ENCODE measurements at places on chromosomes 6 and 20.

GRCh38 chr6:36821581-36822335 is 17.5 kb downstream of the CPNE5 start:
- DNase-seq = no peak

DNA sequence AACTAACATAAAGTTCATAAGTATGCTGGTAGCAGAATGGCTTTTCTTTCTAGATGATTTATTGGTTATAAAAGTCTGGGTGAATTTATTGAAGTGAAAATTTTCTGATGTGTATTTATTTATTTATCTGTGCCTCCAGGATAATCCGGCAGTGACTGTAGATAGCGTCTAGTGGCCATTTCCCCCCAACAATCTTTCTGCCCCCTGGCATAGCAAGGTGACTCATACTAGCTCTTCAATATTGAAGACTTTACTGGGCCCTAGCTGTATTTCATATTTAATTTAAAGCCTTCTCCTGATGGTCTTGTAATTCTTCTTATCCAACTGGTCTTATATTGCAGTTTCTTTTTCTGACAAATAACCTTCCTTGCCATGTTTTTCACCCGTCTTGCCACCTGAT is 154.1 kb upstream of the SGK1 start:
- no peak for DNase-seq

DNA sequence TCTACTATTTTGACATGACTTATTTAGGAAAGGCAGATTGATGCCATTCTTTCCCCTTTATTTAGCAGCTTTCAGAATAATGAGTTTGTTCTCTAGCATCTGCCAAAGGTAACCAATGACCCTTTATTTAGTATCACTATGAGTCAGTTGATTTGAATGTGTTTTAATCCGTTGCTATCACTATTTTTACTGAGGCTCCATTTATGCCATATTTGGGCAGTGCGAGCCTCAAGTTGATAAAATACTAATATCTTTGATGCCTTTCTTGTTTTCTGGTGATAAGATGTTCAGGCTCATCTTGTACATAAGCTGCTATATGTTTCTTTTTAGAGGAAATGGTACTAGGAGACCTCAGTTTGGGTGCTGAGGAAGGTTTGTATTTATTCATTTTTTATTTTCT is 15.6 kb upstream of the NOTCH4 start:
- no peak for DNase-seq

DNA sequence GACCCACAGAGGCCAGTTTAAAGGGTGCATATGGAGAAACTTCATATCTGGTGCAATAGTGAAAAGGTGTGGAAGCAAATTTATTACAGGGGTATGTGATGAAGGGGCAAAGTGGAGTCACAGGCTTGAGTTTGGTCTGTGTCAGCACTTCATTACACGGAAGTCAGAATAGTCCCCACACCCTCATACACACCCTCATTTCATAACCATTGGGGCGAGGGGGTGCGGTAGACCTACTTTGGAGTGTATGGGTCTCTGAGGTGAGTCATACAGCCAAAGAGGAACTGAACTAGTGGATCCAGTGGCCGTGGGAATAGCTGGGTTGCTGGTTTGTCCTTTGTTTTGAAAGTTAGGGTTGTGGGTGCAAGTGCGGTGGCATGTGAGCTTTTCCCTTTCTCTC is 3.3 kb downstream of the TM9SF4 start:
- no peak for DNase-seq

- DNase-seq = no peak
Observed at GRCh38 chr6:142378138-142378875, 76.5 kb downstream of the ADGRG6 start.

DNA sequence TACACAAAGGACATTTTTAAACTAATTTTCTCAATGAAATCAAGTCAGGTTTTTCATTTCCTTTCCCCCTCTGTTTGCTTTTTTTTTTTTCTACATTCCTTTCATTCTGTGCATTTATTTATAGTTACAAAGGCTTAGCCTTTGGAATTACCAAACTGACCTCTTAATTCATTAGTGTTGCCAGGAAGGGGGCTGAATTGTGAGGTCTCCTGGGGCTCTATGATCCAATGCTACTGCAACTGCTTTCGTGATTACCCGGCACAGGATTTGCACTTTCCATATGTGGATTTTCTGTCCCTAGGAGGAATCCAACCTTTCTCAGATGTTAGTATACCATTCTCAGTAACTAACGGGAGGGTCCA is 35.3 kb downstream of the NEDD9 start:
- no peak for DNase-seq

DNA sequence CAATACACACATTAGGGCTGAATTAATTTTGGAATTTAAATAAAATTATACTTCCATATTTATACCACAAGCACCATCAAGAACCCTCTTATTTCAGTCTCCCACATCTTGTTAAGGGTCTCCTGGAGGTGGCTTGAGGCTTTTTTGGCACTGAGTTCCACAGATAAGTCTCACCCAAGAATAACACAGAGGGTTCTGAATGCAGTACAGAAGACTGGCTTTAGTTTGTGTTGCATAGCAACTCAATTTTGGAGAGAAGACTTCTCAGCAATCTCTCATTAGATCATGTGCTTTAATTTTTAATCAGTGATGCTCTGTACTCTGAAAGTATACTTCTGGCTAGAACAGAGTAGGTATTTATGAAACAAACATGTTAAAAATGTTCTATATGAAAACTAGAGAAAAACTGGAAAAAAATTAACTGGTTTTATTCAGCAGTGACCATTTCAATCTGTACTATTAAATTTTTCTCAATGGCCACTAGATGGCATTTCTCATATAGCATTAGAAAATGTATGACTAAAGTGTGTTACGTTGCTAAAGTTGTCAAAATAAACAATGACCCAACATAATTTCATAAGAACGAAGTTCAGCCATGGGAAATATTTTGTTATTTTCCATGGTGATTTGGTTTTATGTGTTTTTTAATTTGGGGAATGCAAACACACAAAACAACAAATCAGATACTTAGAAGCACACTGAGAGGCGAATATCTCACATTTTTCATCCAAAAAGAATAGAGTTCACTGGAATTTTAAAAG is 32.7 kb upstream of the MAP7 start:
- DNase-seq = no peak

GRCh38 chr20:51174536-51174935 is 151.6 kb upstream of the KCNG1 start:
- no peak for DNase-seq

DNA sequence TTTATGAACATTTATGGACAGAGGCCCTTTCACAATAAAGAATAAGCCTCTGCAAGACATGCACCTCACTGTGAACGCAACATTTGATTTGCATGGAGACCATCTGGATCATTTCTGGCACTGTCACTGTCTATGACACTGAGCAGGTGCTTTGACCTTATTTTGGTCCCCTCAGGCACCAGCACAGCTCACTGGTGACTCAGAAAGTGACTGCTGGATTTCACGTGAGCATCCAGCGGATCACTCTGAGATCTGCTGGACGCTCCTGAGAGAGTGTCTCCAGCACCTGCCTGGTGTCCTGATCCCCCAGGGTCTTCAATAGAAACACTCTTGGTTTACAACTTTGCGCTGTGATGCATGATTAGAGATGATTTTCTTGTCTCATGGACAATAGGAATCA is 375.7 kb downstream of the TENT5A start:
- no peak for DNase-seq

- no peak for DNase-seq
Observed at GRCh38 chr20:1815502-1816085, 79.6 kb upstream of the SIRPA start.

DNA sequence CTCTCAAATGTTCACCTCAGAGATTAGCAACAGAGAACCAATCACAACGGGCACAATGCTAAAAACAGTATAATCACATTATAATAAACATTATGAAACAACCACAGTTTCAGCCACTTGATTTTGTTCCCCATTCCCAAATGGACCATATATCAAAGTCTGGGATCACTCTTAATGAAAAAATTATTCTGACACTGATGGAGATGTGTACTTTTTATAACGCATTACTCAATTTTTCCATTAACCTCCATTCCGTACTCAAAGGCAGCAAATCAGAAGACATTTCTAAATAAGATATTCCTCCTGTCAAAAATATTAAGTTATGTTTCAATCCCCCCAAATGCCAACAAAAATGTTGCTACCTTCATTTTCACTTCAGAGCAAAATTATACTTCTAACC is 2.8 kb downstream of the CPNE1 start:
- no peak for DNase-seq

DNA sequence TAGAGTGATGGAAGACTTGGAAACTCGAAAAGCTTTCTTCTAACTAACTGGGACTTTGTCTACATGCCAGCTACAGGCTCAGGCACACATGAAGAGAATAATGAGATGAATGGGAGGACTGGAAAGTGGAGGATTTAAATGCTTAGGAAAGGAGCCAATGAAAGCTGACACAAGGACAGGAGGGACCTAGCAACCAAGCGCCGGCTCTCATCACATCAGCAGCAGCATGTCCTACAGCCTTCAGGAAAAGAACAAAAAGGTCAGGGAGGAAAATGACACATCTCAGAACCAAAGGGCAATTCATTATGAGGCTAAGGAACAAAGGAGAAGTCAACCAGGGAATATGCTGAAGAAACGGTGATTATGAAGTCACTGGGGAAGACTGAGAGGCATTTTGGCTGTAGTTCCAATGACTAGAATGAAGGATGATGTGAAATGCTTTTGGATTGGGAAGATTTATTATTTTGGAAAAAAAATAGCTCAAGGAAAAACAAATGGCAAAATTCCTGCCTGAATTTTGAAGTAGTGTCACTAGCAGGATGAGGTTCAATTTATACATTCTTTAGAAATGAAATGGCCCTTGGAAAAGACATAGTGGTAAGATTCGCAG is 5.7 kb downstream of the BACH2 start:
- no peak for DNase-seq

DNA sequence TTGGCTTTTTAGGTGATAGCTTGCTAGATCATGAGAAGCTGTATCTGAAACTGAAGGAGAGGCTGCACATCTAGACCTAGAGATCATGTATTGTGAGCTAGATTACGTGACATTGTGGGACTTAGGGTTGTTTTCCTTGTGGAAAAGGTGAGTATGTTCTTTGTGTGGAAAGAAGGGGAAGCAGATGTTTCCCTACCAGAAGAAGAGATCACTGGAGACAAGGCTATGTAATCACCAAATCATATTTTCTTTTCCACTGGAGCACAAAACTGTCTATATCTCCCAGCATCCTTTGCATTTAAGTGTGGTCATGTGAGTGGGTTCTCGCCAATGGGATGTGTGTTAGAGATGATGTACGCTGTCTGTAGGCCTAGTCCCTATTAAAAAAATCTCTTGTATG is 7.0 kb upstream of the EPB41L2 start:
- DNase-seq = no peak

DNA sequence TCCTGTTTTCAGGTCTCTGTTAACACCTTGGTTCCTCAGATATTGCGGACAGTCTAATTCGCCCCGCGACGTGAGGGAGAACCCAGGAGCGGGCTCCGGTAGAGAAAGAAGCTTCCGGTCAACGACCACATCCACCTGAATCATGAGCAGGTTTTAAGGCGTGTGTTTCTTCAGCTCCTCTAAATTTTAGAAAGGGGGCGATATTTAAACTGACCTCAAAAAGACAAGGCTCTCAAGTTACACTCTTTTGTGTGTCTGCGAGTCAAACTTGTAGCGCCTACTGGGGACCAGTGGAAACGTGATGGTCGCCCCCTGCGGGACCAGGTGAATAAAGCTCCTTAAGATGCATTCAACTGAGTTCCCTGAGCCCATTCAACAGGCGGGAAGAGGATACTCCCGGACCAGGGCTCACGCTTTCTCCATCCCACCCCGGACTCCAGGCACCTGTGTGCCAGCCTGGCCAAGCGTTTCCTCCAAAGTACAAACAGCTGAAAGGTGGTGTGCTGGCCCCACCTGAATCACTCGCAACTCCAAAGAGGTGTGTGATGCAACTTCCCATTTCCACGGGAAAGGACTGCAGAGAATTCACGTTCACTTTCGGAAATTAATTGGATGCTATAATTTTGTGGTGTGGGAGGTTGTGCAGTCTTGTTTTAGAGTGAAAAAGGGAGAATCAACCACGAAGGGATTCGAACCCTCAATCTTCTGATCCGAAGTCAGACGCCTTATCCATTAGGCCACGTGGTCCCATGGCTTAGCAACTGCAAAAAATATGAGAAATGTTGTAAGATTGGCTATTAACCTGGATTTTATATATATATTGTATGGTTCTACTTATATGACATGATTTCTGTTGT is 17.0 kb downstream of the GPX5 start:
- DNase-seq = no peak

GRCh38 chr6:9628819-9629218 is 786.1 kb downstream of the TFAP2A start:
- no peak for DNase-seq

GRCh38 chr6:140174524-140174923 is 800.1 kb upstream of the CITED2 start:
- no peak for DNase-seq

- no peak for DNase-seq
Observed at GRCh38 chr20:48309293-48309692, 518.5 kb downstream of the PREX1 start.

DNA sequence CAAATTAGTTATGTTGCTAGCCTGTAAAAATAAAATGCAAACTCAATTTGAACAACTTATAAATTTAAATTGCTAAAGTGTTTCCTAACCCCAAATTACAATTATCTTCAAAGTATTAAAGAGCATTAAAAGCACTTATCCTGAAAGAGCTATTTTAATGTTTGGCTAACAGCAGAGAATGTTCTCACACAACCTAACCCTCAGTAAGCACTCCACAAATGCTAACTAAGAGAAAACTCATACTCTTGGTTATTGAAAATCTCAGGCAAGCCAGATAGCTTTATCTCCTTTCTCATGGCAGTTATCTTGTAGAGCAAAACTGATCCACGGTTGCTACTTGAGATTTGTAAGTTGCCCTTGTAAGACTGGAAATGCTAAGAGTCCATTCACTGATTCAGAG is 30.5 kb upstream of the ADGRF1 start:
- DNase-seq = no peak

DNA sequence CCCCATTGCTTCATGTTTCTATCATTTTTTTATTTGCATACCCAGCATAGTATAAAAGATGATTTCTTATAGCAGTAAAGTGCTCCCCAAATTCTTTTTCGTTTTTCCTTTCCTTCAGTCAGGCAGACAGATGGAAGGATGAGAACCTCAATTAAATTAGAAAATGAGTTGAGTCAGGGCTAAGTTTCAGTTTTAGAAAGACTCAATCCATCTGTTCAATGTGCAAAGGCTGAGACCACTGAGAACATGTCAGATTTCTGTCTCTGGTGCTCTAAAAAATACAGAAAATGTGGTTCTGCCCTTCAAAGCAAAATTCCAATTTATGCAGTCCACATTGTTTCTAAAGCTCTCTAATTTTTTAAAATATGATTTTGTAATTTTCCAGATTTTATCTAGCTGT is 257.6 kb upstream of the HS3ST5 start:
- no peak for DNase-seq

GRCh38 chr6:153989989-153990388 is 49.1 kb upstream of the OPRM1 start:
- no peak for DNase-seq

GRCh38 chr20:19758501-19759331 is 658 bp downstream of the RIN2 start:
- peak; percentile 54 for DNase-seq

- DNase-seq = no peak
Observed at GRCh38 chr20:45937765-45938164, 3.3 kb downstream of the PCIF1 start.
